ENCODE measurements at places on chromosomes 3 and 15. TPM values are rescaled to one million over a fixed set of nuclear protein-coding genes. Genes with fewer than 3 reads are reported as not detected.

DNA sequence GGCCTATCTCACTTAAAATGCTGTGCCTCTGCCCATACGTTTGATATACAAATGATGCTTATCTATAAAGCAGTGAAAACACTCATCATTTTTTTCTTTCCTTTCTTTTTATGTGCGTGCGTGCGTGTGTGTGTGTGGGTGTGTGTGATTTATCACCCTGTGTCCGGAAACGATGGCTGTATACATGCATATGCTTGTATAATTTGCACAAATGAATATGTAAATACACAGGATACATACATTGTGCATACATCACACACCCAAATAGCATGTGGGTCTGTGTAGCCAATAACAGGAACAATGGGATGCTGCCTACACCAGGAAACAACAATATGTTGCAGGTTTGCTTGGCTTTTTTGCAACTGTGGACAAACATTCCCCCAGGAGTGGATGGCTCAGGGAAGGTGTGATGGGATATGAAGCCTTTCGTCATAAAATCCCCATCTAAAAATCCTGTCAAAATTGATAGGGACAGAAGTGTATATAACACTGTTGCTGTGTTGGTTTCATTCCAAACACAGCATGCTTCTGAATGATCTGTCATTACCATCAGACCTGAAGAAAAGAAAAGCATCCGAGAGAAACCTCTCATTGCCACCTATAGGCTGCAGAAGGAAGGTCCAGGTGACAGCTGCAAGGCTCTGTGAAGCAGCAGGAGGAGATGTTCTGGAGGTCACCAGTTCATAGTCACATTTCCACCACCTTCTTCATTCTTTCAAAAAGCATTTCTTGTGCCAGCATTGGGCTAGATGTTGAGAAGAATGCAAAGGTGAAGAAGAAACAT, 503.9 kb upstream of the NR2F2 start:
- H3K36me3 ChIP-seq: no peaks in the 10 kb centered on the region
- no peak overlapping the region for H3K4me3 ChIP-seq
- DNase-seq: no peak

GRCh38 chr15:53247041-53247708, 457.0 kb upstream of the ONECUT1 start:
- H3K36me3 ChIP-seq: no peaks in the 10 kb centered on the region
- H3K4me3 ChIP-seq: no peak overlapping the region
- DNase-seq: no peak
- no peaks in the 10 kb centered on the region for H3K4me1 ChIP-seq
- no peaks in the 10 kb centered on the region for H3K27me3 ChIP-seq
- no peak overlapping the region for H3K27ac ChIP-seq

DNA sequence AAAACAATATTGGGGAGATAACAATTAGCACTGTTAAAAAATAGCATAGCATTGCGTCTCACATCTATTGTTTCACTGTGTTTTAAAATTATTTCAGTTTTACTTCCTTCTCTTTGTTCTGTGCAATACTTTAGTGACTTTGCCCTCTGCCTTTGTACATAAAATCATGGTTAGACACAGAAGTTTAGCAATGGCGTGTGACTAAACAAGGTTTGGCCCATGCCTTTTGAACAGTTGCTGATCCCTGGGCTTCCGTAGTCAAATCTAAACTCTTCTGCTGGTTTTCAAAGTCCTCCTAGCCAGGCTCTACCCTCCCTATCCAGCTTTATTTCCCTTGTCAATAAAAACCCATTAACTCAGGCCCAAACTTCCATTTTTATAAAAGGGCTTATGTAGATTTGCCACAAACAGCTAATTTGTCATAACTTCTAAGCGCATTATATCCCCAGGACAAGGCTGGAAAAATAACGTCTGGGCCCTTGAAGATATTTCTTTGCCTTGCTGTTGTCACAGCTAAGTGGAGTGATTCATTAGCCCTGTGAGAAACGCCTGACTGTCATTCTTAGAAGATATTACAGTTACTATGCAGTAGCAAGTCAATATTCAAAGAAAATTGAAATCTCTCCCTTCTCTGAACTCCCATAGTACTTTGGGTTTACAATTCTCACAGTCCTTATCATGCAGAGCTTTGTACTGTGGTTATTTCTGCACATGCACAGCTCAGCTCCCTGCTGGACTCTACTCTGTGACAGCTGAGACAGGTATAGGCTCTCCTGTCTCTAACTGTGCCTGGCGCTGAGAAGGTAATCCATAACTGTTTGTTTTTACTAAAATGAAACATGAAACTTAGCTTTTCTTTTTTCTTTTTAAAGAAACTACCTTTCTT, 123.4 kb upstream of the SLC24A5 start:
- H3K27me3 ChIP-seq: no peaks in the 10 kb centered on the region
- H3K36me3 ChIP-seq: no peaks in the 10 kb centered on the region
- no peak overlapping the region for H3K27ac ChIP-seq
- no peak for DNase-seq
- peaks cover 9% of the 10 kb centered on the region for H3K4me1 ChIP-seq
- H3K4me3 ChIP-seq: no peak overlapping the region

- no peaks in the 10 kb centered on the region for H3K27me3 ChIP-seq
- H3K4me1 ChIP-seq: no peaks in the 10 kb centered on the region
- no peak overlapping the region for H3K4me3 ChIP-seq
- H3K36me3 ChIP-seq: peaks cover 18% of the 10 kb centered on the region
- H3K27ac ChIP-seq: no peak overlapping the region
Measured at GRCh38 chr3:67489816-67490215, 164.6 kb downstream of the SUCLG2 start.

DNA sequence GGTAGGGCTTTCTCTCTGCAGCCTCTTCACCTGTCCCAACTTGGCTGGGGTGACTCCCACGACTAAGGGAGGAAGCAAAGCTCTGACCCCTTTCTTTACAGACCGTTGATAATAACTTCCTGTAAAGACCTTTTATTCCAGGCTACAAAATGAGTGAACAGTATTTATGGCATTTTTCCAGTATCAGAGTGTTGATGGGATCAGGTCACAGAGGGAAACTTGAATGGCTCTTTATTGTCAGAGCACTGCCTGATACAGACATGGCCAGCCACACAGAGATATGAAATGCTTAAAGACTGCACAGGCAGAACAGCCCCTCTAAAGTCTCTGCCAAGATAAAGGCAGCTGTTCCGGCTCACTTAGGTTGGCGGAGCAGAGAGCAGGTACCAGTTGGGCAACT, 1033.9 kb upstream of the NR2F2 start:
- H3K27me3 ChIP-seq: no peaks in the 10 kb centered on the region
- no peak overlapping the region for H3K4me3 ChIP-seq
- peaks cover 5% of the 10 kb centered on the region for H3K4me1 ChIP-seq
- H3K36me3 ChIP-seq: no peaks in the 10 kb centered on the region
- no peak for DNase-seq
- no peak overlapping the region for H3K27ac ChIP-seq

GRCh38 chr15:43244092-43244491, 22.6 kb downstream of the TGM5 start:
- H3K4me1 ChIP-seq: no peaks in the 10 kb centered on the region
- no peak overlapping the region for H3K4me3 ChIP-seq
- no peaks in the 10 kb centered on the region for H3K36me3 ChIP-seq
- H3K27ac ChIP-seq: no peak overlapping the region

GRCh38 chr3:138560501-138560900, 33.6 kb downstream of the CEP70 start:
- DNase-seq: no peak
- peaks cover 13% of the 10 kb centered on the region for H3K36me3 ChIP-seq
- no peak overlapping the region for H3K4me3 ChIP-seq
- no peaks in the 10 kb centered on the region for H3K27me3 ChIP-seq
- no peak overlapping the region for H3K27ac ChIP-seq
- no peaks in the 10 kb centered on the region for H3K4me1 ChIP-seq

- no peak overlapping the region for H3K27ac ChIP-seq
- H3K27me3 ChIP-seq: no peaks in the 10 kb centered on the region
- no peaks in the 10 kb centered on the region for H3K36me3 ChIP-seq
- DNase-seq: peak; percentile 32
- no peak overlapping the region for H3K4me3 ChIP-seq
Measured at GRCh38 chr15:61186905-61187741, 42.0 kb downstream of the RORA start.

DNA sequence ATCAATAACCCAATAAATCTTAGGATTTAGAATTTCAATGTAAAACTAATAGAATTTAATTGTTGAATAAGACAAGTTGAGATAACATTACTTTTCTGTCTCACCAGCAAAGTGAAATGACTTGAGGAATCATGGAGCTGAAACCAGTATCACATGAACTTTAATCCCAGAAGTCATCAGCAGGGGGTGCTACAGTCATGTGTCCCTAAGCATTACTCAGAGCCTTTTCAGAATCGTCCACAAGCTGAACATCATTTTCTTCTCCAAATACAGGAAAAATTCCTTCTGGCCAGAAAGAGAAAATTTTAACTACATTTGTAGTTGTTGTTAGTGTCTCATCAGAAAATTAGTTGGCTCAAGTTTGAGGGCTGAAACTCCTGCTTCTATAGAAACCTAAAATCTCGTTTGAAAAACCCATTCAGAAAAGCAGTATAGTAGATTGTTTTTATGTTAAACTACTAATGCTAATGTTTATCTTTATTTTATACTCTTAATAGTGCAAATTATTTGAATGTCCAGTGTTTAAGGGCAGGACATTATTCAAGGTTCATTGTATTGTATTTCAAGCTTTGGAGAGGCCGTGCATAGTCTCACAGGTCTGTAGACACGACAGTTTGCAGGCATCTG, 384.1 kb downstream of the PLOD2 start:
- H3K27me3 ChIP-seq: no peaks in the 10 kb centered on the region
- no peaks in the 10 kb centered on the region for H3K36me3 ChIP-seq
- no peak overlapping the region for H3K27ac ChIP-seq
- no peak overlapping the region for H3K4me3 ChIP-seq
- peak; percentile 26 for DNase-seq
- H3K4me1 ChIP-seq: no peaks in the 10 kb centered on the region

GRCh38 chr3:57025237-57025636, 35.2 kb upstream of the SPATA12 start:
- no peak overlapping the region for H3K4me3 ChIP-seq
- no peaks in the 10 kb centered on the region for H3K27me3 ChIP-seq
- H3K27ac ChIP-seq: no peak overlapping the region
- no peaks in the 10 kb centered on the region for H3K36me3 ChIP-seq
- no peak for DNase-seq
- no peaks in the 10 kb centered on the region for H3K4me1 ChIP-seq

ADIPOQ gene
- not detected for total RNA-seq

- no peak overlapping the region for H3K27ac ChIP-seq
- H3K27me3 ChIP-seq: no peaks in the 10 kb centered on the region
- H3K4me1 ChIP-seq: no peaks in the 10 kb centered on the region
- no peak for DNase-seq
- H3K4me3 ChIP-seq: no peak overlapping the region
- no peaks in the 10 kb centered on the region for H3K36me3 ChIP-seq
Measured at GRCh38 chr3:124144035-124144814, 152.3 kb upstream of the ROPN1 start.

SNTN gene
- not detected for total RNA-seq

DNA sequence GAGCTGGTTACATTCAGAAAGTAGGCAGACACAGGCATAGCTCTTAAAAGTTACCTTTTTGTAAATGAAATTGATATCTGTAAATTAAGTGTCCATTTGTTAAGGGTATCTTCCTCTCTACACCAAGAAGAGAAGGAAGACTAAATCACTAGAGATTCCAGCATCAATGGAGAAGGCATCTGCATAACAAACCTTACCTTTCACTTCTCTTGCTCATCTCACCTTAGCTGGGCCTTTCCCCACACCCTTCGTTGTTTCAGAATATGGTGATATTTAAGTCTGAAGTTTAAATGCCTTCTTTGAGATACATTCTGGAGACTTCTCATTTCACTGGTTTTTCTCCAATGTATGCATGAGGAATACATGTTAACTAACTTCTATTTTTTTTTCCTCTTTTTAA, 54.5 kb upstream of the TGFBR2 start:
- H3K4me3 ChIP-seq: no peak overlapping the region
- no peaks in the 10 kb centered on the region for H3K4me1 ChIP-seq
- H3K27me3 ChIP-seq: no peaks in the 10 kb centered on the region
- DNase-seq: no peak

- H3K4me1 ChIP-seq: peaks cover 25% of the 10 kb centered on the region
- DNase-seq: no peak
- H3K27me3 ChIP-seq: no peaks in the 10 kb centered on the region
- H3K4me3 ChIP-seq: no peak overlapping the region
Measured at GRCh38 chr15:77455696-77456321, 35.1 kb downstream of the HMG20A start.

DNA sequence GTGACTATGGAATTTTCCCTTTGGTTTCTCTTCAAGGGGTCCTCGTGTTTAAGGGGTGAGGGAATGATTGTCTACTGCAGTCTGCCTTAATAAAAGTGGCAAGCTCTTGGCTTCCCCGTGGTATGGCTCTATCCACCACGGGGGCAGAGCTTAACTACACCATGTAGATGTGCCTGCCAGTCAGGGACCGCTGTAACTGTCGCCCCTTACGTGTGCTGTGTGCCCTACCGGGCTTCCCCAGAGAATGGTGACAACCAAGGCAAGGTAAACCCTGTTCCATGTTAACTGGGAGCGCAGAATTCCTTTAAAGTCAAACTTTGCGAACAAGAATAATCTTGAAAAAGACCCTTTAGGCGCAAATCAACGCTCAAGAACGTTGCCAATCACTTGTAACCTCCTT, 966 bp upstream of the C3orf80 start:
- no peak for DNase-seq
- H3K36me3 ChIP-seq: no peaks in the 10 kb centered on the region
- H3K27ac ChIP-seq: no peak overlapping the region
- peaks cover 25% of the 10 kb centered on the region for H3K4me1 ChIP-seq
- no peak overlapping the region for H3K4me3 ChIP-seq
- H3K27me3 ChIP-seq: peaks cover 34% of the 10 kb centered on the region

- H3K36me3 ChIP-seq: no peaks in the 10 kb centered on the region
- H3K27me3 ChIP-seq: no peaks in the 10 kb centered on the region
- H3K4me1 ChIP-seq: no peaks in the 10 kb centered on the region
Measured at GRCh38 chr3:4996771-4997291, 17.6 kb downstream of the BHLHE40 start.

DNA sequence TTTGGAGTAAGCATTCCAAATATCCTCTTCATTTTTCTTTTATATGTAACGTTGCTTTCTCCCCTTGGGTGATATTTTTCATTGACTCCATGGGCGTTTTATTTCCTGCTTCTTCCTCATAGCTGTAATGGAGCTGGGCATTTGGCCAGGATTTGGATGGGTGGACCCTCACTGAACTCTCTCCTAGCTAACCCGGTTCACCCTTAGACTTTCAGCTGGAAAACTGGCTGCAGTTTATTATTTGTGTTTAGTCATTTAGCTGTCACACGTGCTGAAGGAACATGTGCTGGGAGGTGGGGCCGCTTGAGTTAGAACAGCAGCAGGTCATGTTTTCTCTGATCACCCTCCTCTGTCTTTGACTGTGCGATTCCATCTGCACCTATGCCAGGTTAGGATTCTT, 407.6 kb downstream of the ZIC1 start:
- no peaks in the 10 kb centered on the region for H3K27me3 ChIP-seq
- peak; percentile 61 for DNase-seq
- no peak overlapping the region for H3K4me3 ChIP-seq
- H3K4me1 ChIP-seq: no peaks in the 10 kb centered on the region
- no peak overlapping the region for H3K27ac ChIP-seq

GRCh38 chr15:81504170-81504905, 130.3 kb upstream of the TMC3 start:
- H3K36me3 ChIP-seq: no peaks in the 10 kb centered on the region
- DNase-seq: no peak
- H3K27me3 ChIP-seq: no peaks in the 10 kb centered on the region
- H3K4me3 ChIP-seq: no peak overlapping the region
- no peaks in the 10 kb centered on the region for H3K4me1 ChIP-seq
